ENCODE measurements at places on chromosomes 12 and 14. TPM values are rescaled to one million over a fixed set of nuclear protein-coding genes. Genes with fewer than 3 reads are reported as not detected.

The TAS2R9 gene
- not detected for total RNA-seq

The BEGAIN gene
- total RNA-seq: 1.2 TPM

The PHETA1 gene
- 18.6 TPM for total RNA-seq

The MMP19 gene
- 1.6 TPM for total RNA-seq

The GLIPR1L2 gene
- total RNA-seq: 2.7 TPM

The WNT1 gene
- total RNA-seq: not detected

The ANKS1B gene
- 1.9 TPM for total RNA-seq

The ENDOU gene
- 0.24 TPM for total RNA-seq

Measured in cardiac septum (tissue), 1 donor.